ENCODE measurements at places on chromosomes 5 and 9. TPM values are rescaled to one million over a fixed set of nuclear protein-coding genes. Genes with fewer than 3 reads are reported as not detected.

The MVB12B gene
- 9.4 TPM for total RNA-seq

The FAM151B gene
- 5.6 TPM for total RNA-seq

The KIF12 gene
- total RNA-seq: not detected

The IRX1 gene
- total RNA-seq: not detected

The NTNG2 gene
- total RNA-seq: 1.3 TPM

The FSD1L gene
- 1.7 TPM for total RNA-seq

The GALNT12 gene
- total RNA-seq: 4.5 TPM

Measured in mononuclear cell (primary cell).